Stimulated activated CD4-positive, alpha-beta T cell treated with anti-CD3 and anti-CD28 coated beads, Interleukin-2, amount 100 ng/mL, for 4 hours (primary cell): ENCODE measurements at places on chromosomes 2 and 18.

DNA sequence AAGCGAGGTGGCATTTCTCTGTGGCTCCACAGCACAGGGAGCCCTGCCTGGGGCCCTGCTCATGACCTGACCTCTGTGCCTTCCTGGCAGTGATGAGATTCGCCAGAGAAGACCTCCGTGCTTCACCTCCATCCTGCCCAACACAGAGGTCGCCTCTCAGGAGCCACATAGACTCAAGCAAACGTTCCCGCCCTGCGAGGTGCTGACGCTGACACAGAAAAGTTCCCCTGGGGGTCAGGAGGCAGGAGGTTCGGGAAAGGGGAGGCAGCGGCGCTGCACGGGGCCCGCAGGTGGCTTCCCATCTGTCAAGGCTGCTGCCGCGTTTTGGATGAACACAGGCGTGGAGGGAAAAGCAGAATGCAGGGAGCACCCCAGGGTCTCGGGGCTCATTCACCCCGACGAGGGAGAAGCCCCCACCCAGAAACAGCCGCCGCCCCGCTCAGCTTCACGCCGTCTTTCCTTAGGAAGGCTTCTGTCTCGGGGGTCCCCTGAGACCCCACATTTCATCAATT is 579.6 kb upstream of the SALL3 start:
- no peak for DNase-seq

GRCh38 chr2:135874777-135875365 is 1.4 kb downstream of the MCM6 start:
- DNase-seq = no peak

DNA sequence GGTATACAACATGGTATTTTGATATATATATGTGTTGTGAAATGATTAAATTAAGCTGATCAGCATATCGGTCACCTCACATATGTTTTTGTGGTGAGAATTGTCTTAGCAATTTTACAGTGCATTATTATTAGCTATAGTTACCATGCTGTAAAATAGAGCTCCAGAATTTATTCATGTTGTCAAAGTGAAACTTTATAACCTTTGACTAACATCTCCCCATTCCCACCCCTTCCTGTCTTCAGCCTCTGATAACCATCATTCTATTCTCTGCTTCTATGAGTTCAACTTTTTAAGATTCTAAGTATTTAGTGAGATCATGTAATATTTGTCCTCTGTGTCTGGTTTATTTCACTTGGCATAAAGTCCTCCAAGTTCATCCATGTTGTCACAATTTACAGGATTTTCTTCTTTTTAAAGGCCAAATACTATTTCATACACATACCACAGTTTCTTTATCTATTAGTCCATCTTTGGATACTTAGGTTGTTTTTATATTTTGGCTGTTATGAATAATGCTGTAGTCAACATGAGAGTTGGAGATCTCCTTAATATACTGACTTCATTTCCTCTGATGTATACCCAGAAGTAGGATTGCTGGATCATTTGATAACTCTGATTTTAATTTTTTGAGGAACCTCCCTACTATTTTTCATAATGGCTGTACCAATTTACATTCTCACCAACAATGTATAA is 30.3 kb downstream of the NCOA1 start:
- no peak for DNase-seq

GRCh38 chr18:26719896-26720295 is 145.6 kb downstream of the AQP4 start:
- DNase-seq = no peak

DNA sequence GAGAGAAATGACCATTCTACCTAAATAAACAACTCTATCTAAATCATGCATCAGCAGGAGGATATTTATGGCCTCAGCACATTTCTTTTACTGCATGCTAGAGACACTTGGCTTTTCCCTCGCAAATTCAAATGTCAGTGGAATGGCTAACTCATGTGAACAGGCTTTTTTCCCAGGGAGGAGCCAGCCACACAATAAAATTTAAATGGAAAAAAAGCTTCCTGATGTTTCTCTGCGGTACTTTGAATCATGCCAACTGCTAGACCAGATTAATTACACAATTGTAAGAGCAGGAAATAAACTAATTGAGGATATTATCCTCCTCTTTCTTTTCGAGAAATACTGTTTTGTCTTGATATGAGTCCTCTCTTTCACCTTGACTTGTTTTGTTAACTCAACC is 676.3 kb downstream of the IRS1 start:
- DNase-seq = no peak
